ENCODE measurements at places on chromosomes 7 and 10.

GRCh38 chr7:154584352-154585252 lies 418.3 kb downstream of the PAXIP1 start:
- DNase-seq = no peak

DNA sequence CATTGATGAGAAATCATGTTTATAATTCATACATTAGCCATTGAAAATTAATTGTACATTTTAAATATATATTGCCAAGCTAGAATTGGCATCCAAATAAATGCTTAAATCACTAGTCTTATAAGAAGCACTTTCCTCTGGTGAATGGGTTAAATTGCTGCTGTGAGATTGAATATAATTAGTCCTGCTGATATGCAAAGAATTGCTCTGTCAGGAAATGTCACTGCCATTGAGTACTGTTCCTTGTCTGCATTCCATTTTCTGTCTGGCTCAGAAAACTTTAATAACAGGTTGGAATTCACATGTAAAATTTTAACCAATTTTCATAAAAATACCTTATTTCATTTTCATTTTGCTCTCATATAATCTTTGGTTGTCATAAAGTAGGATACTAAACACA lies 589.1 kb downstream of the MAGI2 start:
- DNase-seq = no peak

- DNase-seq = no peak
These were observed 124.0 kb downstream of the HERPUD2 start for GRCh38 chr7:35570937-35571336.

DNA sequence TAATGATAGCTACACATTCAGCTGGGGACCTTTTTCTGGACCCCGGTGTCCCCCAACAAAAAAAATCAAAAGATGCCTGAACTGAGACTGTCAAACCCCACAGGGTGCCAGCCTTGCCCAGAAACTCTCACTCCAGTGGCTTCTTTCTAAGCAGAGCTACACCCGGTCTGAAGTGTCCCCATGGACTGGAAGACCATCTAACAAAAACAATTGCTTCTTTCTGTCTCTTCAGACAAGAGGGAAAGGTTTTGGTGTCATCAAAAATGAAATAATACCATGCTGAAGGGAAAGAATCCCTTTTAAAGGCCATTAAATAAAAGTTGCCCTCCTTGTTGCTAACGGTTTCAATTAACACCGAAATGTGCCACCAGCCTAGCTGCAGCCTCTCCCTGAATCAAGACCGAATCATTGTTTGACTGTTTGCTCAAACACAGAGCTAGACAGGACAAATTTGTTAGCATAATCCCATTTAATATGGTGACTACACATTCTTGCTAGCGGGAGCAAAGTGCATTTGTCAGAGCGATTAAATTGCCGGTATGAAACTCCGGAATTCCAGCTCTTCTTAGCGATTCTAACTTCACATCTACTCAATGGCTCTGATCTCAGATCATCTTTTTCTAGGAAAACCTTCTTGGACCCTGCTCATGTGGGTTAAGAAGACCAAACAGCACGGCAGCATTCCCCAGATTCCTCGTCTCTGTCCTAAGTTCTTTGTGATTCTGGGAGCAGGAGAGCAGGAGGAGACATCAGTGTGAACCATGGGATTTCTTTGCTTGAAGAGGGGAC lies 397.5 kb upstream of the PRKCQ start:
- no peak for DNase-seq

DNA sequence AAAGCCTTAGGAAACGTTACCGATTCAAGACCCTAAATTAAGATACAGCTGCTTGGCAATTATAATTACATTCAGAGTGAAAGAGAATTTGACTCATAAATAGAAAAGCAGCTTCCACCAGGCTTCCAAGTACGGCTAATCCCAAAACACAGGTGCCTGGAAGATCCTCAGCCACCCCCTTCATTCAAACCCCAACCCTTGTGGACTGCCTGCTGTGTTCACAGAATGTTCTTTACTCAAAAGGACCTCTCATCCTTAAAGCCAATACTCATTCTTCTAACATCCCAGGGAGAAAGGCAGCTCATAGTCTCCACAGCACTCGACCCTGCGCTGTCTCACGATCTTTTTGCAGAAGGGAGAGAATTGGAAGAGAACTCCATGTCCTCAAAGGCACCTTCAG lies 32.9 kb downstream of the RNF32 start:
- no peak for DNase-seq

- DNase-seq = no peak
These were observed 337.5 kb downstream of the RPS24 start for GRCh38 chr10:78371136-78371535.

- DNase-seq = no peak
These were observed 362.9 kb upstream of the ZNF32 start for GRCh38 chr10:44011603-44011981.

DNA sequence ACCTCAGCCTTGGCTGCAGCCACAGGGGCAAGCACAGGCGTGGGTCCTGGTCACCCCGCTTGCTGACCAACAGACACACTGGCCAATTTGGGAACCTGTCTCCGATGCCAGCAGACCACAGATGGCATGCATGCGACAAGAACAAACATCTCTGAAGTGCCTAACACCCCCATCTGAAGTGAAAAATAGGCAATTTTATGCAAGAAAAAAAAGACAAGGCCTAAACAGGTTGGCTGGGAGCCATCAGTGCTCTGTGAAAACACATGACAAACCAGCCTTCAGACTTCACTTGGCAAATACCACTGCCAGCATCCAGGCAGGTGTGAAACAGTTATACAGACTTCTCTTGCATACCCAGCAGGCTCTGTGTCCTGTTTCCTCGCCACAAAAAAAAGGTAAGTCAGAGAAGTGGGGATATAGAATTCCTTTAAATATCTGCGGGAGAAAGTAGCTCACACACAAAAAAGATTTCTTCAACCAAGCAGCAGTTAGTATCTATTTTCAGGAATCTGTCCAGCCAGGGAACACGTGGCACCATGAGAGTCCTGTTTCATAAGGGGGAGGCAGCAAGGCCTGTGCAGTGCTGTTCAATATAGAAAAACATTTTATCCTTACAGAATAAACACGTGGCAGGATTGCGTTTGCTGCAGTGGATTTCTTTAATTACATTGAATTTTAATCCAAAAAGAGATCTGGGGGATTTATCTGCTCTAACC lies 293.4 kb upstream of the MKLN1 start:
- DNase-seq = no peak

- DNase-seq = no peak
These were observed 144.7 kb downstream of the MDFIC start for GRCh38 chr7:115066634-115067033.

DNA sequence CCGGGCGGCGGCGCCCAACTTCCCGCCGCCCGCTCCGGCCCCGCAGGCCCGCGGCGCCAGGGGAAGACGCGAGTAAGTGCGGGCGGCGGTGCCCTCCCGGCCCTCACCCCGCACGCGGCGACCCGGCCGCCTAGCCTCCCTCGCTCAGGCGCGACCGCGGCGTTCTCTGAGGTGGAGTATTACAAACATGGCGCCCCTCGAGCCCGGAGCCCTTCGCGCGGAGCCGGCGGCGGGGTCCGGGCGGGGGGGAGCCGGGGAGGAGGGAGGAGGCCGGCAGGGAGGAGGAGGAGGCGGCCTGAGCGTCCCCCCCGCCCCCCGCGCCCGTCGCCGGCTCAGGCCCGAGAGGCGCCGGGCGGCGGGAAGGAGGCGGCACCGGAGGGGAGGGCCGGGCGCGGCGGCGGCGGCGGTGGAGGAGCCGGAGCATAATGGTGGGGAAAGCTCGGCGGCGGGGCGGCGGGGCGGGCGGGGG lies at the start of gene ZMYND11:
ZMYND11 (plus strand) TSS at position 324 of the 469 bp plus-strand sequence. CDS start 44,558 bp downstream, outside the sequence.
- no peak for DNase-seq

GRCh38 chr7:14073988-14074387 lies 84.5 kb upstream of the ETV1 start:
- no peak for DNase-seq

GRCh38 chr10:30736685-30737232 lies 107.2 kb upstream of the LYZL2 start:
- DNase-seq = no peak

- DNase-seq = no peak
These were observed 18.4 kb downstream of the ADAM8 start for GRCh38 chr10:133258066-133258817.

DNA sequence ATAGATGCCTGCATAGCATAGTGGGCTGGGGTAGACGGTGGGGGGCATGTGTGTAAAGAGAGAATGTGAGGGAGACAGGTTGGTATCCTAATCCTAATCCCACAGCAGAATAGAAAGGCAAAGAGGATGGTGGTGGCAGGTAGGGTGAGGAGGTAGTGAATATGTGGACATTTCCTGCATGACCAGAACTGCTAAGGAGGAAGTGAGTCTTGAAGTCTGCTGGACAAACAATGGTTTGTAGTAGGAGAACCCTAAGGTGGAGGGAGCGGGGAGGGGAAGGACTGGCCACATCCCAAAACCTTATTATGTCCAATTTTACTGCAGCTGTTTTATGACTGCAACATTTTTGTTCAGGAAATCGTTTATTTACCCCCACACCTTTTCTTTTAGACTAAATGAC lies 279.7 kb downstream of the AUTS2 start:
- no peak for DNase-seq

DNA sequence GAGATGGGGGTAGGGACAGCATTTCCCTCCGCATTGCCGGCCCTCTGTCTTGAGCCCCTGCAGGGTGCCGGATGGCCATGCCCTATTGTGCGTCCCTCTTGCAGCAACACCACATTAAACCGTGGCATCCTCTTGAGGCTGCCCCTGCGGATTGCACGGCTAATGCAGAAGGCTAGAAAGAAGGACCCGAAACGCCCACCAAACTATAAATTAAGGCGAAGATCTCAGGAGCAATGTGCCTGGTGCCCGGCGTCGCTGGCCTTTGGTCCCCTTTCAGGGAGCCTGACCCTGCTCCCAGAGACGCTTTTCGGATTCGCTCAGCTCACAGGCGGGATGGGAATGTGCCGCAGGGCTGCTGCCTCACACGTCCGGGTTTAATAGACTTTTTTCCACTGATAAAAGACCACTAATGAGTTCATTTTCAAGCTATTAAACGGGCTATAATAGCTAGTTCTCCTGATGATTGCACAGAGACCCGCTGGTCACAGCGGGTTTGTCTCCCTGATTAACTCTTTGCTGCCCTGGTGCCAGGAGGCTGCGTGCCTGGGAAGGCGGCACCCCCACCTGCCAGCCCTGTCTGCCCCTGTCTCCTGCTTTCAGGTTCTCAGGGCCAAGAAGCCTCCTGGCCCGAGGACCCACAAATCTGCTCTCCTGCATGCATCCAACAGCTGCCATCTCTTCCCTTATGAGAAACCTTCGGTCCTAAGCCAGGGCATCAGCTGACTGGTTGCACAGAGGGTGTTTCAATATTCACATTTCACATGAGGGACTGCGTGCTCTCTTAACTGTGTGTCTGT lies 128.3 kb downstream of the ADARB2 start:
- no peak for DNase-seq

- DNase-seq = no peak
These were observed 217.5 kb downstream of the SDK1 start for GRCh38 chr7:3518546-3518945.

- no peak for DNase-seq
These were observed 32.2 kb downstream of the VWA2 start for GRCh38 chr10:114271075-114271778.

- DNase-seq = no peak
These were observed 10.4 kb downstream of the HTR7 start for GRCh38 chr10:90847436-90847835.

- DNase-seq = no peak
These were observed 239.3 kb downstream of the AUTS2 start for GRCh38 chr7:69837387-69838068.

GRCh38 chr10:74190494-74190893 lies 39.5 kb downstream of the ADK start:
- no peak for DNase-seq

DNA sequence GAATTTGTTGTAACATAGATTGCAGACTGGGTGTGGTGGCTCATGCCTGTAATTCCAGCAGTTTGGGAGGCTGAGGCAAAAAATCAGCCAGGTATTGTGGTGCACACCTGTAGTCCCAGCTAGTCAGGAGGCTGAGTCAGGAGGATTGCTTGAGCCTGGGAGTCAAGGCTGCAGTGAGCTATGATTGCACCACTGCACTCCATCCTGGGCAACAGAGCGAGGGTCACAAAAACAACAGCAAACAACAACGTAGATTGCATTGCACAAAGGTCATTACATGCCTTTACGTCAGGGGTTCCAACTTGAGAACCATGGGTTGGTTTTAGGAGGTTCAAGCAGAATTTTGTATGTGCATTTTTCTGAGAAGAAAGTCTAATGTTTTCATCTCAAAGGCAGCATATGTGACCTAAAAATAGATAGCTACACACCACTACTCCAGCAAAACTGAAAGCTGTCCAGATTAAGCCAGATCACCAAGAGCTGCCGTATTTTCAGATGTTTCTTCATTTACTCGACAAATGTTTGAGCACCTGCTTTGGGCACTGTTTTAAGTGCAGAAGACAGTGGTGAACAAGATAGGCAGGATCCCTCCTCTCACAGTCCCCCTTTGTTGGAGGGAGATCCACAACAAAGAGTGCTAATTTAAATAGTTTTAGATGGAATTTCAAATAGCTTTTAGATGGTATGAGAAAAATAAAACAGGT lies 28.3 kb upstream of the CYP26C1 start:
- DNase-seq = no peak

DNA sequence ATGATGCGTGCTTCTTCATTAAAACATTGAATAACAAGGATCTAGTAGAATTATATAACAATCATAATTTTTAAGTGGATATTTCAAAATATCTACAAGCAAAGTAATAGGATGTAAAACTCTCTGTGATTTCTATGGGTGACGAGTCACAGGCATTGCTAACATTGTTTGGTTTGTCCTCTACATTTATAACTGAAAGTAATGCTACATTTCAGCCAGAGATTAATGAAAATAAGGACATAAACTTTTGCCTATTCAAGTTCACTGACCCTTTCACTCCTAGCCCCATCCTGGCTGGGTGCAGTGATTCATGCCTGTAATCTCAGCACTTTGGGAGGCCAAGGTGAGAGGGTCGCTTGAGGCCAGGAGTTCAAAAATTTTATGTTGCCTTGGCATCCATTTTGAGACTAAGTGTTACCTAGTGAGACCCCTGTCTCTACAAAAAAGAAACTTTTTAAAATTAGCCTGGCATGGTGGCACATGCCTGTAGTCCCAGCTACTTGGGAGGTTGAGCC lies 38.4 kb upstream of the HSPA12A start:
- no peak for DNase-seq

GRCh38 chr7:45259966-45260646 lies 102.5 kb downstream of the RAMP3 start:
- DNase-seq = peak; percentile 24

DNA sequence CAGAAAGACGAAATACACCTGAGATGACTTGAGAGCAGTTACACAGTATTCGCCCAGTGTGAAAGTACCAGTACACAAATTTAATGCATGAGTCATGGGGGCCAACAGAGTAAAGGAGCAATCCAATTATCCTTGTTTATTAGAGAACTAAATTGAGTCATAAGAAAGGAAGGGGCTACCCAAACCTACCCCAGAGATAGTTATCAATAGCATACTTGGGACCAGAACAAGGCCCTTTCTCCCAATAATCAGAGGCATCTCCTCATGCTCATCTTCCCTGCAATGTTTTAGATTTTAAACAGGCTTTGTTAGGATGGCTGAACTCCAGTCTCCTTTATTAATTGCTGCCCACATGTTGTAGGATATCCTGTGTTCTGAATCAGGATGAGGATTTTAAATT lies 239.7 kb upstream of the LRGUK start:
- DNase-seq = no peak

- no peak for DNase-seq
These were observed 28.1 kb upstream of the NPVF start for GRCh38 chr7:25256333-25256819.

- no peak for DNase-seq
These were observed 1.2 kb downstream of the THNSL1 start for GRCh38 chr10:25017661-25018060.

All from stimulated activated CD4-positive, alpha-beta T cell treated with anti-CD3 and anti-CD28 coated beads, Interleukin-1b, Interleukin-23, amount 100 ng/mL, for 1 hour (primary cell).